ENCODE measurements at places on chromosomes 4 and X.

GRCh38 chrX:39427492-39427891 lies 626.2 kb downstream of the MID1IP1 start:
- DNase-seq: no peak

DNA sequence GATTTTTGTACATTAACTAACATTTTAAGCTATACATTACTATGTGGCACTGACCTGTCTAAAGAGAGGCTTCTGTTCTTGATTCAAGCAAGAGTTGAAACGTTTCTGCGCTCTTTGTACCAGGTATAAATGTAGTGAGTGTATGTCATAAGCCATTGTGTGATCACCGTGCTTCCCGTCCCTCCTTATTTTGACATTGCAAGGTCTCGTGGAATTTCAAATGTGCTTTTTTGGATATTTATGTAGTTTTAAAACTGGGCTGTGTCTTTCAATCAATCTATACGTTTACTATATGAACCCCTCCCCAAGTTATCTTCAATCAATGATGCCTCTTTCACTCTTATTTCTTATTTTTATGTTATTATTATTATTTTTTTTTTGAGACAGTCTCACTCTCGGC lies at the start of gene KLHL15:
Gene KLHL15, minus strand, starts transcription at position 101 of the 400 bp plus-strand sequence. CDS start 20,493 bp downstream, outside the sequence.
- DNase-seq: no peak

GRCh38 chr4:109435635-109436034 lies 2.0 kb downstream of the SEC24B start:
- DNase-seq: no peak

- DNase-seq: no peak
Observed at GRCh38 chr4:81571105-81571504, 99.4 kb upstream of the RASGEF1B start.

- DNase-seq: no peak
Observed at GRCh38 chr4:168612450-168613135, 115.7 kb downstream of the PALLD start.

- DNase-seq: no peak
Observed at GRCh38 chrX:45765281-45765680, 564.6 kb upstream of the DIPK2B start.

DNA sequence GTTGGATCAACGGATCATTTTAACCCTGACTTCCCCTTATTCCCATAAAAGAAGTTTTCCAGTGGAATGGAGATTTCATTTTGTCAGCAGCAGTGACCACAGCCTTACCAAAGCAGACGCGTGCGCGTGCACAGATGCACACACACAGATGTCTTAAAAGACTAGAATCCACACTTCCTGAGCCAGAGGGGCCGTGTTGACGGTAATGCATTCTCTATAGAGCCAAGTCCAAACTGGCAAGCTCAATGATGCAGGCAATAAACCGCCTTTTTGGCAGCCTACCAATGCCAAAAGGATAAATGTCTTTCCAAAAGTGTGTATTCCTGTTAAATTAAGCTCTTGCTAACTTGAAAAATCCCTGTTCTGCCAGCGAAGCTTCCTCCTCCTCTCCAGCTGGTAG lies 18.8 kb upstream of the CLDN34 start:
- no peak for DNase-seq

DNA sequence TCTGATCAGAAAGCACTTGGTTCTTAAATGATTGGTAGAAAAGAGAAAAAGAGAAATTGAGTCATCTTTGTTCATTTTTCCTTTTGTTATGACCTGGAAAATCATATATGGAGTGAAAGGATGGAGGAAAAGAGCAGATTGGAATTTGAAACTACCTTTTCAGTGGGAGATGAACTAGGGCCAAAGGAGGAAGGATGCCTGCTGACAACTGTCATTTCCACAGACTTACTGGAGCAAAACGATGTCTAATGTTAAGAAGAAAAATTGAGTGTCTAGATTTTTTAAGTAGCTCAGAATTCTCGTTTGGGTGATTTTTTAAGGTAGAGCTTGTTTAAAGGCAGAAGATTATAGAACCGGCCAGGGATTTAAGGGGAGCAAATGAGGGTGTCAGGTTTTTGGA lies 144.6 kb upstream of the KCNIP4 start:
- no peak for DNase-seq

- no peak for DNase-seq
Observed at GRCh38 chr4:3863841-3864741, 97.9 kb downstream of the ADRA2C start.

Measured in SHP77 treated with DMSO at 0.1 percent for 48 hours (cell line).